Stimulated activated CD8-positive, alpha-beta memory T cell treated with anti-CD3 and anti-CD28 coated beads, Interleukin-2, amount 100 ng/mL, for 1 hour (primary cell): ENCODE measurements at places on chromosomes 7 and 10.

DNA sequence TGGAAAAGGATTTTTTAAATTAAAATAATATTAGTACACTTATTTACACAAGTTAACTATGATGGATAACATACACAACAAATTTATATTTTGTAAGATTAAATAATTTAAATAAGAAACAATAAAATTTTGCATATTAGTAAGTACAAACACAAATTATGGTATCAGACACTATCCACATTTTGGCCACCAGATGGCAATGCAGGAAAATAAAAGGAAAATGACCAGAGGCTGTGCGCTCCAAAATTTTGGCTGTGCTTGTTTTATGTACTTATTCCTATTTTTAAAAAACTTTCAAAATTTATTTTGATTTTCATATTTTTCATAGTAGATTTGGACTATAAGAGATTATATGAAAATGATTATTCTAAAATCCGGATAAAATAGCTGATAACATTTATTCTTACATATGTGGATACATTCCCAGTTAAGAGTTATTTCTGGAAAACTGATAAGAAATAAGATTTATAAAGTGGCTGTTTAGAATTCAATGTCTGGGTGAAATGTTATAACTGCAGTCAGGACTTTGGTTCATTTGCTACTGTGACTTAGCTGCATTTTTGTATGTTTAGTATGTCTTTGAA lies 274.7 kb upstream of the HGF start:
- DNase-seq: no peak

- no peak for DNase-seq
These were observed 14.3 kb downstream of the TACR2 start for GRCh38 chr10:69402386-69402785.

DNA sequence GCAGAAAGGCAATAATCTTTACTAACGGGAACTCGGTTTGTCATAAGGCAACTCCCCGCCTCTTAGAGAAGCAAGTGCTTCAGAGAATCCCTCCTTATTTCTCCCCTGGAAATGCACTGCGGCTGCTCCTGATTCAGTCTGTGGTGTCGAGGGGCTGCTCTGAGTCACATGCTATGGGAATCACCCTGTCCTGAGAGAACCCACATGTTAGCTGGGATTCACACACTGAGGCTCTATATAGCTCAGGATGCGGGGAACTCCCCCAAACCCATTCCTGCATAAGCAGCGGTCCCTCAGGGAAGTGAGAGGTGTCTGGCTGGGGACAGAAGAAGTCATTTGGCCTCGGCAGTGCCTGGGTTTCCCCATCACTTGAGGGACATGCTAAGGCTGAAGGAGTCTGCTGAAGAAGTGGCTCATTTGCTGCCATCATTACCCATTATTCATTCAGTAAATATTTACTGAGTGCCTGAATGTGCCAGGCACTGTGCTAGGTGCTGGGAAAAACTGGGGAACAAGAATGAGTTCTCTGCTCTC lies 87.5 kb downstream of the ATXN7L1 start:
- DNase-seq: no peak

DNA sequence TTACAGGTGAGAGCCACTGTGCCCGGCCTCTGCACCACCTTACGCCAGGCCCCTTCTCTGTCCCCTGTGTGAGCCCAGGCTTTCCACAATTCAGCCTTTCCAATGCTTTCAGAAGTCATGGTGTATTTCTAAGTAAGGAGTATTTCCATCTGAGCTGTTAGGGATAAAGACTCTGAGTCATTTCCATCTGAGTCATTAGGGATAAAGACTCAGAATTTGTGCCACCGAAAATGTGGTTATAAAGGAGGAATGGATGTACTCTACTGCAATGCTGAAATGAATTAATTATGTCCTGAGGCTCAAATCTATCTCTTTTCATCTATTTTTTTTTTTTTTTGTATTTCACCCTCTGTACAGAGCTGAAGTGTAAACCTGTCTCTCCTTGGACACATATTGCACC lies 84.0 kb downstream of the GATA3 start:
- no peak for DNase-seq

DNA sequence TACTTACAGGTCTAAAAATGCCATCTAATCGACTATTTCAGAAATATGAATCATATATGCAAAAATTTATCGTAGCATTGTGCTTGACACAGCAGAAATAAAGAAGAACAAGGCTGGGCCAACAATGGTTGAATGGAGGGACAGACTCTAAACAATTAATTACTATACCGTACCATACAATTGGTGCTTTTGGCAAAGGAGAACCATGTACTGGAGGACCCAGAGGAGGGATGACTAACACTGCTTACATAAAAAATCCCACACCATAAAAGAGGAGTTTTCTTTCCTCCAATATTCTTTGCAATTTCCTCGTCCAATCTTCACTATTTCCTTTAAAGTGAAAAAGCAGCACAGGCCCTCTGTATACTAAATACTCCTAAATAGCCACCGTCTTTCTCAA lies 94.1 kb downstream of the SGMS1 start:
- DNase-seq: no peak

DNA sequence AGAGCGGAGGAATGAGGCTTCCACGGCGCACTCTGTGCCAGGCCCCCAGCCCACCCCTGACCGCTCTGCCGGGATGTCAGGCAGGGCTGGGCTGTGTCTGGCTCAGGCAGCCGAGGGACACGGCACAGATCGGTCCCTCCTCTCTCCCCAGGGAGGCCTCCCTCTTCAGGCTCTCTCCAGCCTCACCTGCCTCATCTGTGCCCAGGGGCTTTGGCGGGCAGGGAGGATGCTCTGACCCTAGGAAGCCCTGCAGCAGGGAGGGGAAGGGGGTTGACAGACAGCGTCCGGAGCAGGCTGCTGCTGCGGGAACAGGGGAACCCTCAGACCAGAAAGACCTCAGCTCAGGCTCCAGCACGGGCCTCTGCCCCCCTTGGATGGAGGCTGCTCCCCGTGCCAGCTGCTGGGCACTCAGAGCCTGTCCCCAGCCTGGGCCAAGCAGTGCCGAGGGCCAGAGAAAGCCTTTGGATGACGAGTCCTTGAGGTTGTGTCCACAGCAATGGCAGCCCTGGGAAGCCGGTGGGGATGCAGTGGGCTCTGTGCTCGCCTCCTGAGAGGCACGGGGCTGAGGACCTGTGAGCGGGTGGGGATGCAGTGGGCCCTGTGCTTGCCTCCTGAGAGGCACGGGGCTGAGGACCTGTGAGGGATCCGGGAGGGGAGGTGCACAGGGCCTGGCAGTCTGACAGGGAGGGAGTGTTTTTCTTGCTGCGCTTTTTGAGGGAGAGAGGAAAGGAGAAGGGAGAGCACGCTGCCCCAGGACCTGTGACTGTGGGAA lies 66.9 kb downstream of the FOXL3 start:
- DNase-seq: no peak

GRCh38 chr7:15225981-15226380 lies 323.4 kb upstream of the DGKB start:
- DNase-seq: no peak

DNA sequence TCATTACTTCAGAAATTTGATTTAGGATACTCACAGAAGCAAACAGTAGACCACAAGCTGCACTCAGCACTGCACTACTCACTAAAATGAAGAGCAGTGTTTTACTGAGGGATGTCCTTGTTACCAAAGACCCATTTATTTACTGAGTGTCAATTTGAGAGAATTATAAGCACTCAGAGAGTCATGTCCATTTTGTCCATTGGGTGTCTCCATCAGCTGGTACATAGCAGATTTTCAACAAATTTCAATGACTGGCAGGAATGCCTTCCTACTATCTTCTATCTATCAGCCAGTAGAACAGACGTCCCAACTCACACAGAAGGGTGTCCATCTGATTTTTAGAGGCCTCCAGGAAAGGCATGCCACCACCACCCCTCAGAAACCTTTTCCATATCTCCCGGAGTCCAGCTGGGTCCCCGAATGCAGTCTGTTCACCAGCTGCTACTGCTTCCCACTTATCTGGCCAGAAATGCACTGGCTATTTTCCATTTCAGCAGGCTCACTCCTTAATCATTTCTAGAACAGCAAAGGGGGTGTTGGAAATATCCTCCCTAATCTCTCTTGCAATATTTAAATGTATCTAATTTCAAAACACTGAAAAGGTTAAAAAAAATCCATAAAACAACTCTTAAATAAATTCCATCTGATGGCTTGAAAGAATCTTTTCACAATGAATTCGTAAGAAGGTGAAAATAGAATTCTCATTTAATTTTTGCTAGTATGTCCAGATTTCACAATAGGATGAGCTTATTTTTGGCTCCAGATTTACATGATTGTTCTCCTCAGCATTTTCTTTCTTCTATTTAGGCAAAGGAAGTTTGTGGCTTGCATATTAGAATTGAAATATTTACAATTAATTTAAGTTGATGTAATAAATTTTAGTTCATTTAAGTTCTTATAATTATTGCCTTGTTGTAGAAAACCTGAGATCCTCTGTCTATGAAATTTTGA lies 1164.0 kb upstream of the CELF2 start:
- DNase-seq: no peak

GRCh38 chr10:78639629-78640028 lies 429.1 kb upstream of the ZMIZ1 start:
- DNase-seq: no peak

DNA sequence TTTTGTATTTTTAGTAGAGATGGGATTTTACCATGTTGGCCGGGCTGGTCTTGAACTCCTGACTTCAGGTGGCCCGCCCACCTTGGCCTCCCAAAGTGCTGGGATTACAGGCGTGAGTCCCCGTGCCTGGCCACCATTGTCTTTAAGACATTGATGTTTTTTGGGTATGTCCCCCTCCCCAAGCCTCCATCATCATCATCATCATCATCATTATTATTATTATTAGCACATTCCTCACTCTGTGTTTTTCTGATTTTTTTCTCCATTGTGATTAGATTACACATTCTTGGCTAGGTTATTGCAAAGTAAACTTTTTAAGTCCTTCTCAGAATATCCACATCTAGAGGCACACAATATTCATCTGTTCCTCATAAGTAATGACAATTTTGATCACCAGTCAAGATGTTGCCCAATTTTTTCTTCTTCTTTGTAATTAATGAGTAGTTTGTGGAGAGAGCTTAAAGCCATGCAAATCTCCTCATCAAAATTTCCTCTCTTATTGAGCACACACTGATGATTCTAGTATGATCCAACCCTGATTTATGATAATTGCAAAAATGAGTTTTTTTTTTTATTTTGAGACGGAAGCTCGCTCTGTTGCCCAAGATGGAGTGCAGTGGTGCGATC lies 47.5 kb downstream of the EPC1 start:
- no peak for DNase-seq

- no peak for DNase-seq
These were observed 13.3 kb upstream of the RAB18 start for GRCh38 chr10:27490807-27491206.

DNA sequence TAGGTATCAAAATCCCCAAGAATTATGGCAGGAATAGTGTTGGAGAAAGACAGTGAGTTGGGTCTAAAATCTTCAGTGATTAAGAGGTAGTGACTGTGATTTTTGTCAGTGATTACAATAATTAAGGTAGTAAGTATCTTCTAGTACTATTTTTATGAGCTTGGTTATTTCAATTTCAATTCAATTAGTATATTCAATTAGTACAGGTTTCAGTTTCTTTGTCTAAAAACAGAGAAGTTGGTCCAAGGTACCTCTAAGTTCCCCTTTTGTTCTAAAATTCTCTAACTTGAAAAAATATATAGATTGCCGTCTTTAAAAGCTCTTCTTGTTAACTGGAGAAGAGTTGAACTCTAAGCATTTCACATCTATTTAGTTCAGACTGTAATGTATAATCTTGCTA lies 82.9 kb downstream of the OTUD1 start:
- DNase-seq: no peak

GRCh38 chr10:122421742-122422141 lies 32.7 kb upstream of the ARMS2 start:
- DNase-seq: no peak

DNA sequence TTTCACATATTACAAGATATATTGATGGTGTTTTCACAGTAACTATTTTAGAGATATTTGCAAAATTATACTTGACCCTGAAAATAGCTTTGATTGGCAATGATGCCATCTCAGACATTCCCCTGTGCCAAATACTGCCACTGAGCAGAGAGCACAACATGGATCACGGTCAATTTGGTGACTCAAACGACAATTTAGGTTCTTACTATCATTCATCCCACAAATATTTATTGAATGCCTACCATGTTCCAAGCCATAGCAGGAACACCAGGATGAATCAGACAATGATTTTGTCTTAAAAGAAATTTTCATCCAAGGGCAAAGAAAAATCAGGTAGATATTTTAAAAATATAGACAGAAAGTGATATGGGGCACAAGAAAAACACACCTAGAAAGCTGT lies 153.2 kb upstream of the ADO start:
- no peak for DNase-seq

DNA sequence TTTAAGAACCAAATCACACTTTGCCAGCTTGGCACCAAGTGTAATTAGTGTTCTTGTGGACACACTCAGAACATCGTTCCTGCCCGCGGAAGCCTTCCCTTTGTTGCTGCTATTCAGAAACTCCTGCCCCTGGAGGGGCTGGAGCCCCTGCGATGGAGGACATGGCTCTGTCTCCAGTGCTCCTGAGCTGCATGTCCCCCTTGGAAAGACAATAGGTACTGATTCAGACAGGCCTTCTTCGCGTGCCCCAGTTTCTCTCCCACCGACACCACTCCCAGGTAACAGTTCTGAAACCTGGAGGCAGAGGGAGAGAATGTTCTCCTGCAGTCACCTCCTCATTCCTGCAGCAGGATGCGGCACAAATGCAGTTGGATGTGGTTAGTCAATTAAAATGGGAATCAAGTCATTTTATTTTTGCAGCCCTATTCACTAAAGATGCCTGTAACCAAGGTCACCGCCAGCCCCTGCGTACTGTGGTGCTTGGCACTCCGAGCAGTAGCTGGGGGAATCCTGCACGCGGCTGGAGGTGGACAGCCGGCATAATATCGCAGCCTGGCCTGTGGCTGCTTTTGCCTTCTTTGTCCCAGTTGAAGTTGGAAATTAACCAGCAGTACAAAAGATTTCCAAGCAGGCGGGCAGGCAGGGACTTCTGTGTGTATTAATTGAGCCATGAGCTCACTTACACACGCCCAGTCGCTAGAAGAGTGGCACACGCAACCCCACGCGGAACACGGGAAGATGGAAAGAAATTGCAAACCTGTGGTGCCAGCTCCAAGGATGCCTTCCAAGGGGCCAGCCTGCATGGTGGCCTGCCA lies 205.7 kb downstream of the EBF3 start:
- DNase-seq: no peak

- DNase-seq: no peak
These were observed 40.0 kb upstream of the AGR3 start for GRCh38 chr7:16921644-16922257.

GRCh38 chr10:101858723-101859500 lies 15.3 kb upstream of the KCNIP2 start:
- DNase-seq: no peak

DNA sequence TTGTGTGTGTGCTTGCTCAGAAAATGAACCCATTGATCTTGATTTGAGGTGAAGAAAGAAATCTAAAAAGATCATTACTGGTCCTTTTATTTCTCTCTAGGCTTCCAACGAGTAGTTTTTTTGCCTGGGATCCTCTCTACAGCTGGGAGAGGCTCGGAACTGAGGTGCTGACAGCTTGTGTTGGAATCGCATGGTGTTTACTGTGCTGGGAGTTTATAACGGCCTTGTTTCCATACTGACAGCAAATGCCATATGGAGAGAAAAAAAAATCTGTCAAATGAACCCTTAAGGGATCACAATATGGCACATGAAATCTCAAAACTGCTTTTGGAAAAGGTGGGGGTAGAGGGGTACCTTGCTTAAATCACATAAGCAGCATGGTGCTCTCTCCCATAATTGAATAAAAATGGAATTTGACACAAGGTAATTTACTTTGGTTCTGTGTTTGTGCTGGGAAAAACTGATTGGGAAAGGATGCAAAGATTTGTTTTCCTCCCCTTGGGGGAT lies 165.0 kb downstream of the RGS10 start:
- no peak for DNase-seq
